Stimulated activated CD4-positive, alpha-beta T cell treated with anti-CD3 and anti-CD28 coated beads, Interleukin-4, amount 100 ng/mL, for 48 hours (primary cell): ENCODE measurements at places on chromosomes 7 and 10.

GRCh38 chr7:92833024-92833765, 3.2 kb downstream of the CDK6 start:
- DNase-seq = peak; percentile 84

DNA sequence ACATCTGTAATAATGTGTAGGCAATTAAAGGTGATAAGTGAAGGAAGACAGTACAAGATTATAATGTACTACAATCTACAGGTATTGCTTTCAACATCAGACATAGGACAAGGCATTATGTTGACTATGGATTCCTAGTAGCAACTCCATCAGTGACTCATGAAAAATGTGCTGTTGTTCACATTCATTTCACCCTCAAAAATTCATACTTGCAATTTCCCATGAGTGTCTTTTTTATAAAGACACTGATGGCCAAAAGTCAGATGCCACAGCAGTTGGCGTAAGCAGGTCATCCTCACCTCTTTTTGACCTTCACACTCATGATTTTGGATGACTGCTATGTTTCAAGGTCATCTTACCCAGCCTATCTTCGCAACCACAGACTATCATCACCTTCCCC, 100.0 kb upstream of the AMPH start:
- DNase-seq = no peak

DNA sequence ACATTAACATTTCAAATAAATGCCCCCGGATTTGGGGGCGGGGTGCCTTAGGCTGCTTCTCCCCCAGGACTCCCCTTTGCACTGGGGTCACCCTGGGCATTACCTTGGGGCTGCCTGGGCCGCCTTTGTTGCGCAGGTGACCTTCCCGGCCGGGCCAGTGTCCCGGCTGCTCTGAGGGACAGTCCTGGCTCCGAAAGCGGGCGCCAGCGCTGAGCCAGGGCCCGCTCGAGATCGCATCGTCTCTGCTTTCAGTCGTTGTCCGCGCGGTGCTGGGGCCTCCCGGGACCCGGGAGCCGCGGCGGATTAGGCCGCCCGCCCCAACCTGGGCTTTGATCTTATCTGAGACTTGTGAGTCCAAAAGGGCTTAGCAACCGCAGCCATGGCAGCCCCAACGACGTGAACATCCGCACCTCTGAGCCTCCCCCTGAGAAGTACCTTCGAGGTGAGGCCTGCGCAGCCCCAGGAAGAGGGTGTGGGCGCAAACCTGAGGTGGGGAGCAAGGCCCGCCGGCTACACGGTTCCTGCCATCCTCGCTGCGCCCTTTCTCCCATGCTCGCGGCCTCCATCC, 14.8 kb upstream of the WAPL start:
- peak; percentile 30 for DNase-seq

DNA sequence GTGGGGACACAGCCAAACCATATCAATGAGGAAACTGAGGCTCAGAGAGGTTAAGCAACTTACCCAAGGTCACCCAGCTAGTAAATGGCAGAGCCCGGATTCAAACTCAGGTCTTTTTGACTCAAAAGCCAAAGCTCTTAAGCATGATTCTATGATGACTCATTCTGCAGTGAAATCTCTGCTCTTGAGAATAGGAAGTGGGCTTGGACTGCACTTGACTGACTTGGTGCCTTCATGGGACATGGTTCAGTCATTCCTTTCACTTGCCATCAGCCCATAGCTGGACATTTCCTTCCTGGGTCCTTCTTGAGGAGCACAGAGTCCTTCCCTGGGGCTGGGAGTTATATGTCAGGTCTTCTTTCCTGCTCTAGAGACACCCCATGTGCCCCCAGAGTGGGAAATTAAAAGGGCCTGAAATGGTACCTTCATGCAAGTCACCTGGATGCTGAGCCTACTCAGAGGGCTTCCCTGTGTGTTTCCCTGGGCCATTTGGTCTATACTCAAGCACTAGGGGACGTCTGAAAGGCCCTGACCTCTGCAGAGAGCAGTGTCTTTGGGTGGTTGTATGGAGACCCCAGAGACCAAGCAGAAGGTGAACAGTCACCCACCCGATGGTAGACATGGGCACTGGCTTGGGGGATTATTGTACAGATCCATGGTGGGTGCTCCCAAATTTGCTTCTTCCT, 62.4 kb upstream of the SDK1 start:
- DNase-seq = no peak

DNA sequence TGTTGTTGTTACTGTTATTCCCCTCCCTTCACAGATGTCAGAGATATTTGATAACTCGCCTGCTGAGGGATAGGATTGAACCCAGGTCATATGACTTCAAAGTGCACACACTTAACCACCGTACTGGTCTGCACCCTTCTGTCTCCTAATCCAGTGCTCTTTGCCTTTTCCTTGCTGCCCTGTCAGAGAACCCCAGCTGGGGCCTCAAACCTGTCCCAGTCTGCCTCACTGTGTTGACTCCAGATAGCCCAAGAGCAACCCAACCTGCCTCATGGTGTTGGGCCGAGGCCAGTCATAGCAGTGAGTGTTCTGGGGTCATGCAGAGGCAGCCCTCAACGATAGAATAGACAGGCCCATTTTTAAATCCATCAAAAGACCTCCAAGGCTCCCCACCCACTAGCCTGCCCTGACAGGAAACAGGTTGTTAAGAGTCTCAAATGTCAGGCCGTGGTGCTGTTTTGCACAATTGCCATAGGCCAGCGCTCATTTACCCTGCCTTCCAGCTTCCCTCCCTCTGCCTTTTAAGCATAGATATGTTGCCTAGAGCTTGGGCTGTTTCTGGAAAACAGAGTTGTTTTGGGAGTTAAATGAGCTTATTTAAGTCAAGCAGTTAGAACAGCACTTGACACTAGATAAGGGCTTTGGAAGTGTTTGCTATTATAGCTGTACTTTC, 37.0 kb upstream of the PDCD4 start:
- DNase-seq = no peak
